Activated CD8-positive, alpha-beta T cell treated with anti-CD3 and anti-CD28 coated beads for 36 hours (primary cell): ENCODE measurements at places on chromosomes 3 and 15. TPM values are rescaled to one million over a fixed set of nuclear protein-coding genes. Genes with fewer than 3 reads are reported as not detected.

DNA sequence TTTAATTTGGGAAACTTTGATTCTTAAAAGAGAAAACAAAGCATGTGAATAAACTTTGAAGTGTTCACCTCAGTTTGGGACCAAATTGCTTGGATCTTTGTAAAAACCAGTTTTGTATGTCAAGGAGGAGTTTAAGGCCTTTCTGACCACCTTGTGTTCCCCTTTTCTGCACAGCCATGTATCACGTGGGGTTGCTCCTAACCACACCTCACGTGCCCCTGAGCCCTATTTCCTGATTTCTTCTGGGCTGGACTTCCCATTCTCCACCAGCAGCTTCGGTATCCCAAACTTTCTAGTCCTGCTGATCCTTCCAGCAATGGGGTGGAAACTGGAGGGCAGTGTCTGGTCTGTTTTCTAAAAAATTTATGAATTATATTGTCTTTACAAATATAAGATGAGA lies 76.4 kb upstream of the STT3B start:
- H3K27ac ChIP-seq, result no peak overlapping the region
- H3K4me3 ChIP-seq, result no peak overlapping the region
- DNase-seq, result no peak
- H3K36me3 ChIP-seq, result no peaks in the 10 kb centered on the region
- peaks cover 7% of the 10 kb centered on the region for H3K4me1 ChIP-seq
- H3K27me3 ChIP-seq, result no peaks in the 10 kb centered on the region

- H3K4me3 ChIP-seq, result no peak overlapping the region
- H3K36me3 ChIP-seq, result peaks cover 17% of the 10 kb centered on the region
- no peaks in the 10 kb centered on the region for H3K27me3 ChIP-seq
- no peak for DNase-seq
Observed at GRCh38 chr3:52195823-52196331, 2.1 kb upstream of the ALAS1 start.

The ZMYND10 gene
- total RNA-seq, result 1.5 TPM

GRCh38 chr3:76942101-76942500 lies 97.8 kb upstream of the ROBO2 start:
- no peaks in the 10 kb centered on the region for H3K4me1 ChIP-seq
- H3K27me3 ChIP-seq, result no peaks in the 10 kb centered on the region
- no peak for DNase-seq
- no peak overlapping the region for H3K4me3 ChIP-seq
- H3K27ac ChIP-seq, result no peak overlapping the region
- H3K36me3 ChIP-seq, result no peaks in the 10 kb centered on the region

The REC114 gene
- not detected for total RNA-seq

GRCh38 chr3:16060358-16060852 lies 114.1 kb upstream of the GALNT15 start:
- no peak overlapping the region for H3K4me3 ChIP-seq
- H3K36me3 ChIP-seq, result no peaks in the 10 kb centered on the region
- peaks cover 3% of the 10 kb centered on the region for H3K4me1 ChIP-seq
- H3K27ac ChIP-seq, result no peak overlapping the region

The PIGZ gene
- 0.27 TPM for total RNA-seq

- no peaks in the 10 kb centered on the region for H3K36me3 ChIP-seq
- no peak overlapping the region for H3K4me3 ChIP-seq
- H3K27me3 ChIP-seq, result peaks cover 4% of the 10 kb centered on the region
- no peak overlapping the region for H3K27ac ChIP-seq
Observed at GRCh38 chr3:159791336-159791735, 197.3 kb upstream of the IL12A start.

GRCh38 chr3:98670020-98670419 lies 76.6 kb upstream of the CPOX start:
- no peak overlapping the region for H3K27ac ChIP-seq
- no peak for DNase-seq
- H3K27me3 ChIP-seq, result peaks cover 5% of the 10 kb centered on the region
- H3K4me1 ChIP-seq, result no peaks in the 10 kb centered on the region
- no peak overlapping the region for H3K4me3 ChIP-seq
- H3K36me3 ChIP-seq, result no peaks in the 10 kb centered on the region

DNA sequence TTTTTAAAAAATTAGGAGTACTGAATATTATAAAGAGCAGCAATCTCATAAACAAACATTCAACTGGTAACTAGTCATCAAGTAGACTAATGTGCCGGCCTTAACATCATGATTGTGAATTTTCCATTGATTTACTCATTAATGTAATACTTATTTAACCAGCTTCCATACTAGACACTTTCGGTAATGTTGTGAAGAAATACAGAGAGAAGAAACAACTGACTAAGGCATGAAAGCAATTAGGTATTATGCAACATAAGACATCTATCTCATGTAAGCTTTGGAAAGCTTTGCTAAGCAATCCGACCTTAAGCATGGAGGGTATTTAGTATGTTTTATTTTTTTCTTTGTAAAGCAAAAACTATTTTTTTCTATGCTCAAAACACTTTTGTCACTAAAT lies 108.0 kb downstream of the IL1RAP start:
- H3K36me3 ChIP-seq, result peaks cover 37% of the 10 kb centered on the region
- H3K27ac ChIP-seq, result no peak overlapping the region
- no peaks in the 10 kb centered on the region for H3K27me3 ChIP-seq
- no peak for DNase-seq
